Stimulated activated CD8-positive, alpha-beta memory T cell treated with anti-CD3 and anti-CD28 coated beads, Interleukin-7, amount 100 ng/mL, for 1 hour (primary cell): ENCODE measurements at places on chromosomes 2 and 18.

DNA sequence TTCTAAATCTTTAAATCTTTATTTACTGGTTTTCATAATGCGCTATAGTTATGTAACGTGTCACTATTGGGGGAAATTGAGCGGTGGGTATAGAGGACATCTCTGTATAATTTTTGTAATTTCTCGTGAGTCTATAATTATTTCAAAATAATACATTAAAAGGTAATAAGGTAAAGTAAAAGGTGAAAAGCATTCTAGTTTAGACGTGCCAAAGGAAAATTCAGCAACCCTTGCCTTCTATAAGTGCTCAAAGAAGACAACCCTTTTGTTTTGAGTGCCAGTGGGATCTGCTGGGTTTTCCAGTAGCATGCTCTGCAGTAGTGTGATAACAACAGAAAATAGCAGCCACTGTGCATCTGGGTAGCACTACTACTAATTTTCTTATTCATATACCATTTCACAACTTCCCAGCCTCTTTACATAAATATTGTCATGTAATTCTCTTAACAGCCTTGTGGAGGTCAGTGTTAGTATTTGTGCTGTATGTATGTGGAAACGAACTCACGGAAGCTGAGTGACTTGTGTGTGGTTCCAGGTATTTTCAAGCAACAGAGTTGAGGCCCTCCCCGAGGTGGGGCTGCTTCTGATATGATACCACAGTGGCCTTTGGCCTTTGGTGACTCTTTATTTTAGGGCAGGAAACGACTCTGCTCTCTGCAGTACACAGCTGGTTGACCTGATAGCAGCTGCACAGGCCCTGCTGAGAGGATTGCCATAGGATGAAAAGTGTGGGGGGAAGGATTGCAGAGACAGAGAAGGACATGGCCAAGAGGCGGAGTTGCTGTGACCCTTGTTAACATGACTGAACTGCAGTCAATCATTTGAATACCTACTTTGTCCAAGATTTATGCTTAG, 104.5 kb downstream of the TDRD15 start:
- no peak for DNase-seq

DNA sequence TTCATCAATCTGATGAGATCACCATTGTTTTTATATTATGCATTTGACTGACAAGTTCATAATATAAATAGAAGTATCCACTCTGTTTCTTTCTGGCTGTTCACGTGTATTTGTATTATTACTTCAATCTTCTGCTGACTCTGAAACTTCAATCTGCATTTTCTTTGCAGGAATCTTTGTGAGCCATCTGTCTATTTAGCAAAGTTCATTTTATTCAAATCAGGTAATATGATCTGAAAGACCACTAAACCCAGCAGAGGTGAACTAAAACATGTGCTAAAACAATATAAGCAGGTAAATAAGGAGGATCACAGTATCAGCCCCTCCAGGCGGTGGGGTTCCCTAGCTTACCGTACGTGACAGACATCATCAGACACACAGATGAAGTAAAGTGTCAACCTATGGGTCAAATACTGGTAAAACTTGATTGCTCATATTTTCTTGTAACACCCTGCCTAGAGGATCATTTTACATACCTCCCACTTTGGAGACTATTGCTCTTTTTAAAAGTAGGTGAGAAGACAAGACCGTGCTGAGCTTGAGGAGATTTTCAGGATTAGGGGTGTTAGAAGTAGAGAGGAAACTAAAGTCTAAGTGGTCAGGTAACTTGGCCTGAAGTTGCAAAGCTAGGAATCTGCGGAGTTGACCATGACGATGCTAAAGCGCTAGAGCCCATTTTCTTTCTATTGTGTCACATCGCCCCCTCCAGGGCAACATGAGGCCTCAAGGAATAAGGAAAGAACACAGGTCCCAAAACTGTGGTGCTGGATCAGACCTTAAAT, 9.0 kb downstream of the DTNB start:
- DNase-seq = no peak

GRCh38 chr18:10755855-10756254, 230.0 kb downstream of the NAPG start:
- no peak for DNase-seq

- no peak for DNase-seq
Measured at GRCh38 chr2:44531289-44531688, 169.5 kb downstream of the CAMKMT start.

- no peak for DNase-seq
Measured at GRCh38 chr2:113078350-113078839, 10.6 kb downstream of the IL1F10 start.

DNA sequence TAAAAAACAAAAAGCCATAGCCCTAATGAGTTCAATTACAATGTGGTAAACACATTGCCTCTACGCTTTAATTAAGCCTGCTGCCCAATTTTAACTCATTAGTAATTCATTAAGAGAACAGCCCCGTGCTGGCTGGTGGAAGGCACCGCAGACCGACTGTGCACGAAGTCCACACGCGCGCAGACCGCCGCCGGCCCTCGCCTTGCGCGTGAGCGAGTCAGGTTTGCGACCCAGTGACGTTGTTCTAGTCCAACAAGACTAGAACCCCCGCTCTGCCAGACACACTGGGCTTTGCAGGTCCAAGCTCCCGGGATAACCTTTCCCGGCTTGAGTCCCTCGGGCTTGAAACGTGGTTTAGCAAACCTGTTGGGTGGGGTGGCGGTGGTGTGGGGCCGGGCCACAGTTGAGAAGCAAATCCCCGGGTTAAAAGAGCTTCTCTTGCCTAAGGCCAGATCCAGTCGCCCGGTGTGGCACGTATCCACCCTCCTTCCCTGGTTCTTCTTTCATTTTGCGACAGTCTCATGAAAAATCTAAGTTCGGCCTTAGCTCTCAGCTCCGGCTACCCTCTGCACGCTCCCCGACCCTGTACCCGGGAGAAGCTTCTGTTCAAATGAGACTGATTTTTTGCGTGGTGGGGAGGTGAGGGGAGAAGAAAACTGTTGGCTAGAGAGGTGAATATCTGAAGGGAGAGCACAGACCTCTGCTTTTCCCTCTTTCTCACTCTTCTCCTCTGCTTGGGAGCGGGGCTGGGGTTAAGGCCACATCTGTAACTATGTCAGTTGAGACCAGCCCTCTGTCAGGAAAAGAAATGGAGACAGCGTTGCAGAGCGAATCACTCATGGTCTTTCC, 11.1 kb upstream of the SKOR2 start:
- no peak for DNase-seq

DNA sequence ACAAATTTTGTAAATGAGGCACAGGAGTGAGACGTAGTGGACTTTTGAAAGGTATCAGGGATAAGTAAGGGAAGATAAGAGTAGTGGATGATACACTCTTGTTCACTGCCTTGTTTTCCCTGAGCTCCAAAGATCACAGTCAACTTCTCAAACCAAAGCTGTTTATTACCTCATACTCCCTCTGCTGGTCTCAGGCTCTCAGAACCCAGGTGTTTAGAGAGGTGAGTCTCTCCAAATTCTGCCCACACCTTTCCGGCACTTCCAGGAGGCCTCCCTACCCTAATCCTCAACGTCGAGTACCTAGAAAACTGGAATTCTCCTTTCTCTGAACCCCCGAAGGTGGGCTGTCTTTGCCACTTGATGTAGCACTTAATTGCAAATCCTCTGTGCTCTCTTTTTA, 621.1 kb downstream of the BCL11A start:
- DNase-seq = no peak

DNA sequence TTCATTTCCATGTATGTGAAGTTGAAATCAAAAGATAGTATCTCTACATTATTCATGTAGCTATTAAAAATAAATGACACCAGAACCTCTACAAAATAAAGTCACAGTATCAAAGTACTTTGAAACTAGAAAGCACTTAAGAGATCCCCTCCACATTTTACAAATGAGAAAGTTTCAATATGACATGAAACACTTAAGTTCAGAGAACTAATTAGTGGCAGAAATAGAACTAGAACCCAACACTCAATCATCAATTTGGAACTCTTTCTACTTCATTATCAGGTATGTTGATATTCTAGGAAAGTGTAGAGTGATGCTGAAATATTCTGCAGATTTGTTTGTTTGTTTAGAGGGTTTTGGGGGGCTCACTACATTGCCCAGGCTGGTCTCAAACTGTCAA, 145.6 kb downstream of the MEMO1 start:
- no peak for DNase-seq

DNA sequence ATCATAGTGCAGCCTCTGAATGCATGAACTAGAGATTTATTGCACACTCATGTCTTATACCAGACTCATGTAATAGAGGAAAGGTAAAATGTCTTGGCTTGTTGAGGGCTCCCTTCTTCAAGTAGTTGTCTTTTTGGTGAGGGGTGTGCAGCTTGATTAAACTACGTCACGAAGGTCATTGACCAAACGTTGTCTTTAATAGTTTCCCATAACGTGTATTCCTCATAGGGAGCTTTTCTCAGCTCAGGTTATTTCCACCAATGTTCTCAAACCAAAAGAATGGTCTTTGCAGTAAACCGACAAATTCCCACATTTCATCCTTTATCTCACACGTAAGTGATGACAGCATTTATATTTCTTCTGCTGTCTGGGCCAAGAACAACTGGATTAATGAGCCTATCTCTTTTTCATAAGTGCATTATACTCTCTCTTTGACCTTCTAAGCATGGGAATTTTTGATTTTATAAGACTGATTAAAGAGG, 547.7 kb upstream of the ZEB2 start:
- no peak for DNase-seq

GRCh38 chr2:64166212-64166611, 22.0 kb upstream of the PELI1 start:
- no peak for DNase-seq

DNA sequence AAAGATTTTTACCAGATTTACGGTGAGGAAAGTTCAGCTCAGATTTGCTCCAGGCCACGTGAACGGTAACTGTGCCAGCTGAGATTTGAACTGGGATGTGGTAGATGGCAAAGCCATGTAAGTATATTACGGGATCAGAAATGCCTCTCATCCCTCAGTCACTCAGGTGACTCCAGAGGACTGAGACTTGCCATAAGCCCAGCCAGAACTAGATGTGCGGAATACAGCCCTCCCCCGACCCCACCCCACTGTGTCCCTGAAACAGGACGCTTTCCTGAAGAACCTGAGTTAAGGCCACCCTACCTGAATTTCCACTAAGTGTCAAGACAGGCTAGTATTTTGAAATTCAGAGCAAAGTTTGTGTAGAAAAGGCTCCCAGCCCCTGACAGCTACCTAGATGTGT, 1.3 kb upstream of the FHL2 start:
- no peak for DNase-seq

DNA sequence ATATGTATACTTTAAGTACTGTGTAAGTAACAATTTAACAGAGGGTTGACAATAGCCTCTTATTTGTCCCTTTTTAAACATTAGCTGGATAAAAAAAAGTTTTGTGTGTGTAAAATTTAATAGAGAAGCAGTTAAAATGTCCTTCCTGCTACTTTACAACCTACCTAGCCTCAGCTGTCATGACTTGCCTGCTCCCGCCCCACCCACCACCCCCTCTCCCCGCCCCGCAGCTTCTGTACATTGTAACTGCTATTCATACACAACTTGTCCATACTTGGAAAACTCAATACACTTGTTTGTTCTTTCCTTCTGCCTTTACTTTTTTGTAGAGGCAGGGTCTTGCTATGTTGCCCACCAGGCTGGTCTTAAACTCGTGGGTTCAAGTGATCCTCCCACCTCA, 19.5 kb downstream of the RELCH start:
- DNase-seq = no peak

DNA sequence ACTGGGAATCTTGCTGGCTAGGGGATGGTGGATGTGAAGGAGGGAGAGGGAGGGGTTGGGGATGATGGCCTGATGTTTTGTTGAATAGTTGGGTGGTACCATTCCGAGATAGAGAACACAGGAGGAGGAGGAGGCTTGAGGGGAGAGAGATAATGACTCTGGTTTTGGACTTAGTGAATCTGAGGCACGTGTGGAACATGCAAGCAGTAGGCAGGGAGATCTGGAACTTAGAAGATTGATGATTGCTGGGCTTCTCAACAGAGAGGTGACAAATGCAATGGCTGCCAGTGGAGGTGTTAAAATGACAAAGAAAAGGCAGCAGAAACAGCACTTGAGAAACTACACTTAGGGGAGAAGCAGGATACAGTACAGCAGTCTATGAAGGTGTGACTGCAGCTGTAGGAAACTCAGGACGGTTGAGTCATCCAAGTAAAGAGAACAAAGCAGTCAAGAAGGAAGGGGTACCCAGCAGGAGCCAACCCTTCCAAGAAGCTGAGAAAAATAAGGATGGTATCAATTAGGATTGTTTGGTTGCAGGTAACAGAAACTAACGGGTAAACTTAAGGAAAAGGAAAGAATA, 221.4 kb upstream of the FBXO11 start:
- DNase-seq = no peak

GRCh38 chr2:66255867-66256266, 179.1 kb upstream of the MEIS1 start:
- DNase-seq = no peak

DNA sequence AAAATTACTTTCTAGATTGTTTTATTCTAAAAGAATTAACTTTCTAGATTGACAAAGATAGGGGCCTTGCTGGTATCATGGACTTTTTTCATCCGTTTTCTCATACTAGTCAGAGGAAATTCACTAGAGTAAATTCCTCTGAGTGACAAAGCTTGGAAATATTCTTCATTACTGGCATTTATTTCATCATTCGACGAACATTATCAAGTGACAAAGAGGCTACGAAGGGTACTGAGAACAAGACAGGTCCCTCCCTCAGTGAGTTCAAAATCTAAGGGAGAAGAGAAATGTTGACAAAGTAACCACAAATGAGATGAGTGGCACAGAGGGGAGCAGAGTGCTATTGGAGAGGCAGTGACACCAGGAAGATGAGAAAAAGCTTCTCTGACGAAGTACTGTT, 4.3 kb downstream of the EPG5 start:
- no peak for DNase-seq

GRCh38 chr18:48841381-48842258, 109.1 kb downstream of the SMAD7 start:
- no peak for DNase-seq

DNA sequence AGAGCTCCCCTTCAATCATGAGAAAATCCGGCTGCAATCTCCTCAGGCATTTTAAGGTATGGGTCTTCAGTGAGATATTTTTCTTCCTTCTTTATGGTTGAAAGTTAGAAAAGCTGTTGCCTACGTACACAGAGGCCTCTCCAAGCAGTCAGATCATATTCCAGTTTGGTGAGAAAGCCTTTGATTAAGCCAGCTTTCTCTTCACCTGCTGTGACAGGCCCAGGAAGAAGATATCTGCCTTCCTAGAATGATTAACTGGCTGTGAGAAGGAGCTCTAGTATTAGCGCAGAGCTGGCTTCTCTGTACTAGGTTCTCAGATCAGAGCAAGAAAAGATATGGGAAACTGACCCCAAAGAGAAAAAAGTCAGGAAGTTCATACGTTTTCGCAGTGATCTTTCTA, 585.0 kb upstream of the CHAC2 start:
- DNase-seq = no peak
